ENCODE measurements at places on chromosomes 5 and 9.
A peak's percentile ranks its signal among the peaks of the same experiment; 100 is the strongest.

DNA sequence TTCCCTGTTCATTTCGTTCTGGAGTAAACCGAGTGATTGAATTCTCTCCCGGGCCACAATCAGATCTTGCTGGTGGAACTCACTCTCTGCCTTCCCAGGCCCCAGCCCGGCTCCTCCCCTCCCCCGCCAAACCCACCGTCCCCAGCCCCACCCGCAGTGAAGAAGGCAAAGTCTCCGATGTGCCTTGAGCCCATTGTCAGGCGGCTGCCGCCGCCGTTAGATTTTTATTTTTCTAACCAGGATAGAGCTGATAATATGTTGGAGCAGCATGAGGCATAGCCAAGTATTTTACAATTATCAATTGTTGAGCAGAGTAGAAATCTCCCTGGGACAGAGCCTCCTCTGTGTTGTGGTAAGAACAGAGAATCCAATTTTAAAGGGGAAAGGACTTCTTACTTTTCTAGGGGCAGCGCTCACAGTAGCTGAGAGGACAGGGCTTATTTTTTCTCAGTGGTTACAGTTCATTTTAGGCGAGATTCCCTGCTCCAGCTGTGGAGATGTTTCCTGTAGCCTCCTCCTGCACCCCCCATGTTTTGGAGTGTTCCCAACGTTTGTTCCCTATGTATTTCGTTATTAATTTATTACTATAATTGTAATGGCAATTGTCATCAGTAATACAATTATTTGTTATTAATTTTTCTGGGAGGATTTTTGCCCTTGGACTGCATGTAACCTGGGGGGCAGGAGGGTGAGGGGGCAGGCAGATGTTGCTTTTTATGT is 1.3 kb downstream of the PSAT1 start:
- no peak for DNase-seq

DNA sequence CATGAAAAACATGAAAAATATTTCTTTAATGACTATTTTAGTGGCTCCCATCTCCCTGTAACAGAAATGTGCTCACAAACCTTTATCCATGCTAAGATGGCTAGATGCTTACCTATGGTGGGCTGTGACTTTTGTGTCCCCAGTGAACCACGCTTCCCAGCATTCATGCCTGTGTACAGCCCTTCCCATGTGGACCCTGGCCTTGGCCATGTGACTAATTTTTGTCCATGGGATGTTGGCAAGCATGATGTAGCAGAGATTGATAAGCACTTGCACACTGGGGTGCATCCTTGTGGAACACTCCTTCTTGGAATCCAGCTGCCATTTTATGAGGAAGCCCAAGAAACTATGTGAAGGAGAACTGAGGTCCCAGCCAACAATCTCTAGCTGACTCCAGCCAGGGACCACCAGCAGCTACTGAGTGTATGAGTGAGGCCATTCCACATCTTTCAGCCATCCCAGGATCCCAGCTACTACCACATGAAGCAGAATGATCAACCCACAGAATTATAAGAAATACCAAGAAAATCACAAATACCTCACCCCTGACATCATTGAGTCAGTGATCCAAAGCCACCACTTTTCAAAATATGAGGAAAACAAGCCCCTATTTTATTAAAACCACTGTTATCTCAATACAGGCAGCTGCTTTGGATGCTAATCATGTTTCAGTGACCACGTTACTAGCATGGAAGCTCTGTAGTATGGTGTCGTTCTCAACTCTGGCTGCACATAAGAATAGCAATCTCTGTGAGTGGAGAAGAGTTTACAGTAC is 16.1 kb upstream of the RAI14 start:
- no peak for DNase-seq

- no peak for DNase-seq
Observed at GRCh38 chr5:111741278-111741677, 15.7 kb downstream of the NREP start.

DNA sequence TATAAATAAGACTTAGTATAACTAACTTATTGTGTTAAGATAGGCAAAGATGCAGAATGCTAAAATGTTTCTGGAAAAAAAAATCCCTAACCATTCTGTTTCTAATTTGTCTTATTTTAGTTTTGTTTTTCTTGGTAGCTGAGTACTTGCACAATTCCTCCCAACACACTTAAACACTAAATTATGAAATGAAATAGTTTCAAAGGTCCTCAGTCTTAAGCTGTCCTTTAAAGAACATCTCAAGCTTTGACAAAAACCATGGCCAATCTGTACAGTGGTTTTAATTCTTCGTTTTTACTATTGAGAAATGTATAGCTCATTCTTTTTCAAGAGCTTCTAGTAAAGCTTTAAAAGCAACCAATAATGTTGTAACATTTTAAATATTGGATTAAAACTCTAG is 171.5 kb downstream of the EDIL3 start:
- DNase-seq: no peak

DNA sequence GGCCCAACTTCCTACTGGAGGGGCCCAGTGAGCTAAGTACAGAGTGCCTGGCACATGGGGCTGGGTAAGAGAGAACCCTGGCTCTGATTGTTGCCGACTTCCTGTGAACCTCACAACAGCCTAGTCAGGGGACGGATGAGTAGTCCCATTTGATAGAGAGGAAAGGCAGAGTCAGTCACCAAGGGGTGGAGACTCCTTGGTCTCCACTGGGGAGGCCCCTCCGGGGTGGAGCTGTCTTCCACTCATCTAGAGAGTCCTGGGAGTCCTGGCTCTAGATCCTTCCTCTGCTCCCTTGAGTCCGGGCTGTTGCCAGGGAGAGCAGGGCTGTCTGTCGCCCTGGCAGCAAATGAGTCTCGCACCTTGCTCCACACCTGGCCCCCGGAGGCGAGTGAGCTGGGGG is 8.0 kb downstream of the GRK6 start:
- peak; percentile 64 for DNase-seq

- no peak for DNase-seq
Observed at GRCh38 chr5:68562308-68562707, 346.8 kb downstream of the PIK3R1 start.

- no peak for DNase-seq
Observed at GRCh38 chr5:123035360-123035917, 1.1 kb downstream of the PPIC start.

GRCh38 chr9:94084314-94084713 is at the start of gene PTPDC1:
TSS of gene PTPDC1 (plus strand) at chr9:94084464. CDS start at chr9:94084531, 67 bp downstream.
- no peak for DNase-seq

- DNase-seq: no peak
Observed at GRCh38 chr5:172695232-172696054, 54.4 kb downstream of the NEURL1B start.

DNA sequence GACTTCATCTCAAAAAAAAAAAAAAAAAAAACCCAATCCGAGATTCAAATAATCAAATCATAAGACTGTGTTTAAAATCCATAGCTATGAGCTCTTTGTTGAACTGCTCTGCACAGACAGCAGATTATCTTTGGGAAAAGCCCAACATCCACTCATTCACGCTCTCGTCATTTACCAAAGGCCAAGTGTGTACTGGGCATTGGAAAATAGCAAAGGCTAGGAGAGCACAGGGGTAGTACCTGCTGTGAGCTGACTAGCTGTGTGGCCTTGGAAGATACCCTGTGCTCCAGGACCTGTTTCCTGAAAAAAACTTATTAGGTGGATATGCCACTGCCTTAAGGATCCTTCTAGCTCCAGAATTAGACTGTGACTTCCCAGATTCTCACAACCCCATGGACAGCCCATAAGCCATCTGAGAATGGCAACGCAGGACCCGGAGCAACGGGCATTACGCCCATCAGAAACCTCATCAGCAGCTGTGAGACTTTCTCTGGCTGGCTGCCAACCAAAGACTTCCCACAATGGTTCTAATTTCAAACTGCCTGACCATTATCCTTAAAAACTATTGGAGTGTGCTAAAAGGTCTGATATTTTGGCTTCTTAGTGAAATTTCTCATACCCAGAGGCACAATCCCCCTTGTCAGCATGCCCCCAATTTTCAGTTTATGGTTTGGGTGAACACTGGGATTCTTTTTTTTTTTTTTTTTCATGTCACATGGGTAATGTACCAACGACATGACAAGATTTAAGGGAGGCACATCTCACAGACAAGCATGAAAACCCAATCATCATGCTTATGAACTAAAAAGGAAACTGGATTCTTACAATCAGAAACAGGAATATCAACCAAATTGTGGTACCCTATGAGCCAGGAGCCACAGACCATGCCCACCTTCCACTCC is 16.8 kb downstream of the SERINC5 start:
- DNase-seq: no peak

GRCh38 chr5:55691265-55692105 is 20.6 kb downstream of the SLC38A9 start:
- DNase-seq: no peak

DNA sequence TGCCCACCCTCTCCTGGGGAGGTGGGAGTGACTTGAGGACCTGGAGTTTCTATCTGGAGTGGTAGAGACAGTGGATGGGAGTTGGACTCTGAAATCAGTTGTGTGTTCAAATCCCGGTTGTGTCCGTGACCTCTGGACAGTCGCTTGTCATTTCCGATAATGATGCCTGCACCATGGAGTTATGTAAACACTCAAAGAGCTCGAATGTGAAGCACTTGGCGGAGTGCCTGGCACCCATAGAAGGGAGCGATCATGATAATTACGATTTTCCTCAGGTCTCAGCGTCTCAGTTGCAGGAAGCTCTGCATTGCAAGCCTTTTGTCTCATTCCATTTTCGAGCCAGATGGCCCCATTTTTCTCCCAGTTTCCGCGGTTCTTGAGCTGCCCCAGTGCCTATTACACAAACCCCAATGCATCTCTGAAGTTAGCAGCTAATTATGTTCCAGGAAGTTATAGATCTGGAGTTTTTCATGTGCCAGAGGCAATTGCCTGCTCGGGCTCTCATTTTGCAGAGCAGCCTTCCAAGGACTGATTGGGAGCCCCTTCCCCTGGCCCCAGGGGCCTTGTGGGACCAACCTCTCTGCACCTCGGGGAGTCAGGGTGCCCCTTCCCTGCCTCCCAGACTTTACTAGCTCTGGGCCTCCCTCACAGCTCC is 175.5 kb upstream of the MVB12B start:
- no peak for DNase-seq

DNA sequence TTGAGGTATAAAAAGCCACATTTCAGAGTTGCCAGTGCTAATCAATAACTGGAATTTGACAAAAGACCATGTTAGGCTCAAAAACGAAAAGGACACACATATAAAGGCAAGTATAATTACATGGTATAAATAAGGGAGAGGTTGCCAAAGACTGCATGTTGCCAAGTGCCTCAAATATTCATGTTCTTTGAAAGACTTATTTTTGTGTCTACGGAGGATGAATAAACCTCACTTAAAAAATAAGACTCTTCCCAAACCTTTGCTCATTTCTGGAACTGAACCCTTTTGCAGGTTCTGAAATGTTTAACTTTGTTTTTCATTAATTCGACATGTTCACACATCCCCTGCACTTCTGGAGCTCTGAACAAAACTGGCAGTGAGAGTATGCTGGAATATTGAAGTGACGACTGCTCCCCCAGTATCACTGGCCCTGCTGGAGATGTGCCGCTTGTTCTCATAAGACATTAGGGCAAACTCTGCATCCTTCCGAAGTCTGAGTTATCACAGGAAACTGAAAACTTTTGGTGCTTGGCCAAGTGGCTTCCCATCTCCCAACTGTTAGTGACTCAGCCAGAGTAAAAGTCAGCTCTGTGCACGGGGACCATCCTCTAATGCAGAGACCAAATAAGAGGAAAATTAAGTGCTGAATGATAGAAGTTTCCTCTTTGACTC is 336.8 kb downstream of the GLIS3 start:
- no peak for DNase-seq

- DNase-seq: peak; percentile 8
Observed at GRCh38 chr9:32251539-32251938, 132.9 kb upstream of the ACO1 start.

DNA sequence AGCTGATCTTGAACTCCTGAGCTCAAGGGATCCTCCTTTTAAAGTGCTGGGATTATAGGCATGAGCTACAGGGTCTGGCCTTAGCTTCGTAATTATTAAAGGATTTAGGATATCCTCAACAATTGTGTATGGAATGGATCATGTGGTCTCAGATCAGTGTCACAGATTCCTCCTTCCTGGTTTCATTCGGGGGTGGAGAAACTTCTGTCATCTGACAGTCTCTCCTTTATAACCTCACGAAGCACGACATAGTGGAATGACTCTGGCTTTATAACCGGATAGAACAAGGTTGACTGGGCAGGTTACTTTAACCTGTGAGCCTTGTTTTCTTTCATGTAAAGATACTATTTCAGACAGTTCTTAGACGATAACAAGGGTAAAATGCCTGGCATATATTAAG is 4.4 kb upstream of the GNG10 start:
- no peak for DNase-seq

GRCh38 chr9:7739595-7739994 is 60.0 kb downstream of the DMAC1 start:
- no peak for DNase-seq

DNA sequence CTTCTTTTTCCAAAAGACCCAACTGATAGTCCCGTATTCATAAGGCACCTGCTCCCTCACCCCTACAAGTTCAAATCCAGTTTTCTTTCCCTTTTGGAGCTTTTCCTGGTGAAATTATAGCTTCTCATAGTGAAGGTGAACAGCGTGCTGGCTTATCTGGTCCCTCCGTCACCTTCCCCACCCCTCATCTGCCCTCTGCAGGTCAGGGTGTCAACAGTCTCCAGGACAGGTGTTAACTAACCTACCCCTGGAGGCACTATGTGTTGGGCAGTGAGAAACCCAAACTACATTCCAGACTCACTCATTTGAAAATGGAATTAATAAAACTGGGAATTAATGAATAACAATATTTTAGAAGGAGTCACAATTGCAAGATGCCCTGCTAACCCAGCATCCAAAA is 109.0 kb upstream of the TAS2R1 start:
- no peak for DNase-seq

- DNase-seq: no peak
Observed at GRCh38 chr9:87436716-87437115, 61.0 kb upstream of the DAPK1 start.

DNA sequence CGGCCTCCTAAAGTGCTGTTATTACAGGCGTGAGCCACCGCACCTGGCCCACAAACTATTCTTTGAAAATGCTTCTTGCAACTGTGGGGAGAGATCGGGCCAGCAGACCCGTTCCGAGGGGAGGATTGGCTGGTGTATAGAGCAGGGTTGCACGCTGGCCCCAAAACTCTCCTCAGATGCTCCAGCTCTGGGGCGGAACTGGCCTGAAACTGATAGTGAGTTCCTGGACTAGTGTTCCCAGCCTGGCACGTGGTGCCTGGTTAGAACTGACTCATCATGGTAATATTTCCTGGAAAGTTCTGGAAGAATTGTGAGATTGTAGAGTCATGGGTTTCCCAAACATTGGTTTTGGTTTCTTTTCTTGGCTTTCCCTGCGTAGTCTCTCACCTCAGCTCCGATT is 120.5 kb downstream of the FBXL7 start:
- no peak for DNase-seq

DNA sequence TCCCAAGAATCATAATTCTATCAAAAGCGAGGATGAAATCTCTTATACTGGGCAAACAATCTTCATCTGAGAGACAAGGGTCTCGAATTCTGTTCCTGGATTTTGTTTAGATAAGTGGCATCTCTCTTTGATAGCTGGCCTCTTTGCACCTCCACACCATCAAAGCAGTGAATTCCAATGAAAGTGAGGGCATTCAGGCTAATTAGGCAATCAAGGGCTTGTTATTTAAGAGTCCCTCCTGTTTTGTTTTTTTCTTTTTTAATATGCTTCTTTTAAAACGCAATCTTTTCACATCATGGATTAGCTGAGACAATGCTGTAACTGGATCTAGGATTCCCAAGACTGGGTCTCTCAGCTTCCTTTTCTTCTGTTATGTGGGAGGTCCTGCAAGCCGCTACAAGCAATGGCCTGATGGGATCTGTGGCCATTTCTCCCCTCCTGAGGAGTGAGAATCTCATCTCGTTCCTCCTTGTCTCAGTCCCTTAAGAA is 67.9 kb downstream of the TNC start:
- DNase-seq: no peak

- no peak for DNase-seq
Observed at GRCh38 chr9:75226403-75227139, 138.3 kb downstream of the OSTF1 start.

Measured in stimulated activated CD4-positive, alpha-beta T cell treated with anti-CD3 and anti-CD28 coated beads, TNF-alpha, amount 100 ng/mL, for 48 hours (primary cell).